ENCODE measurements at places on chromosomes 3 and 15. TPM values are rescaled to one million over a fixed set of nuclear protein-coding genes. Genes with fewer than 3 reads are reported as not detected.

The UROC1 gene
- not detected for total RNA-seq

The GXYLT2 gene
- not detected for total RNA-seq

- H3K4me3 ChIP-seq: no peak overlapping the region
- no peak overlapping the region for H3K27ac ChIP-seq
- H3K36me3 ChIP-seq: peaks cover 4% of the 10 kb centered on the region
- no peak for DNase-seq
Observed at GRCh38 chr3:42157540-42158538, 66.7 kb downstream of the TRAK1 start.

DNA sequence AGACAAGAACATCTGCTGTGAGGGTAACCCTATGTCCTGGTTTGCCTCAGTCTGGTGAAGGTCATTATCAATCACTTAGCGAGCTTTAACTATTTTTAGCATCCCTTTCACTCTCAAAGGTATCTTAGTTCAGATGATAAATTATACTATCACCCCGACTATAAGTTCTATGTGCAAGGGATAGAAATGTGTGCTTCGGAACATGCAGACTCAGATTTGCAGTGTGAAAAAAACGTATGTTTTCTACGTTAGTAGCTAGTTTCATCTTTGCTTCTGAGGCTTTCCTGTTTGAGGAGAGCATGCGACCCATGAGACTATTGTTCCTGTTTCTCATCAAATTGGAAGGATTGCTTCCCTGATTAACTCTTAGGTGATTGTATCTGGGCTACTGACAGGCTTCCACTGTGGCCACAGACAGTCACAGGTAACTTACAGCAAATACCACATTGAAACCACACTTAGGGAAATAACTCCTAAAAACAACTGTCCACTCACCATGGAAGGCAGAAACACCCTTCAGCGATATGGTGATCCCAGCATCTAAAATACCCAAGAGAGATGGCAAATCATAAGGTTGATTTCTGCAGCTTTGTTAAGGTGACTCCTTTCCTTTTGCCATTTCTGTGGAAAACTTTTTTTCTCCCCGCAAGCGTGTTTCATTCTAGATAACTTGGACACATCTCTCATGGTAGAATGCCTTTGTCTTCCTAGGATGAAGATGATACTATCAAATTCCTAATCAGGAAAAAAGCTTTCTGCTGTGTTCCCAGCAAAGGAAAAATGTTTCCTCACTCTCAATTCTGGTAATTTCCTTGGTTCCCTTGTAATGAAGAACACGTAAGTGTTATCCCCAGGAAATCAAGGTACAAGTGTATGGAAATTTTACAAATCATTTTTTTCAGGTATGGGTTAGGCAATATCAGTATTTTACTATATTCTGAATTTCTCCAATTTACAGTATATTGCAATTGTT, 5.2 kb downstream of the GCSAM start:
- H3K4me3 ChIP-seq: peak overlapping the region; percentile 78
- H3K27me3 ChIP-seq: no peaks in the 10 kb centered on the region
- no peak for DNase-seq
- peaks cover 54% of the 10 kb centered on the region for H3K4me1 ChIP-seq

DNA sequence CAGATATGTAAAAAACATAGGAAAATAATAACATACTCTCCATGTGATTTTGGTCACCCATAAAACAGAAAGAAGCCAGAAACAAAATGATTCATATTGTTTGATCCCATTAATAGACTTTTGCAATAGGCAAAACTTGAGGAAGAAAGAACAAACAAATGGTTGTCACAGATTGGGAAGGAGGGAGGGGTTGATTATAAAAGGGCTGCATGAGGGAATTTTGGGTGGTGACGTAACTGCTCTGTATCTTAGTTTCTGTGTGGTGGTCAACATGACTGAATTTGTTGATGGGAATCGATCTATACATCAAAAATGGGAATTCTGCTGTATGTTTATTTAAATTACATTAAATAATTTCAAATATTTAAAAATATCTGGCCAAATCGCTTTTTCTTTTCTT, 86.3 kb downstream of the P3H2 start:
- H3K27me3 ChIP-seq: peaks cover 10% of the 10 kb centered on the region
- no peaks in the 10 kb centered on the region for H3K36me3 ChIP-seq
- H3K4me3 ChIP-seq: no peak overlapping the region
- H3K4me1 ChIP-seq: no peaks in the 10 kb centered on the region
- no peak for DNase-seq

- H3K4me3 ChIP-seq: no peak overlapping the region
- H3K27ac ChIP-seq: no peak overlapping the region
- H3K27me3 ChIP-seq: no peaks in the 10 kb centered on the region
- peaks cover 83% of the 10 kb centered on the region for H3K36me3 ChIP-seq
- no peak for DNase-seq
Observed at GRCh38 chr15:79874242-79874641, 22.6 kb downstream of the MTHFS start.

Data from activated naive CD8-positive, alpha-beta T cell treated with anti-CD3 and anti-CD28 coated beads, Interleukin-2, amount 10 ng/mL, durations not matched to agents 7 days and 5 days (primary cell).